ENCODE measurements at places on chromosomes 6 and 20.

- DNase-seq: no peak
Observed at GRCh38 chr6:146410851-146411595, 132.6 kb upstream of the RAB32 start.

DNA sequence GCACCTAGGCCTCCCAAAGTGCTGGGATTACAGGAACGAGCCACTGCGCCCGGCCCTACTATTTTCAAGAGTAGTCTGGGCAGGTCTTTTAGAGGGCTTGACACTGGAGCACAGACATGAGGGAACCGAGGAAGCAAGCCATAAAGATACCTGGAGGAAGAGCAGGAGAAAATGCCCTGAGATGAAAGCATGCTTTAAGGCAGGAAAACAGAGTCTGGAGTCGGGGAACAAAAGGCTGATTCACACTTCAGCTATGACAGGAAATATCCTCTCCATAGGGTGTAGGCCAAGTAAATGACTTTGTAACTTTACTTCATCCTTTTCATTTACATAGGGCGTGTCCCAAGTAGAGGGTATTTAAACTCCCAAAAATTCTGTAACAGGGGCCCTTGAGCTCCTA is 4.3 kb upstream of the SERINC3 start:
- DNase-seq: no peak

- DNase-seq: no peak
Observed at GRCh38 chr6:134607411-134607810, 289.5 kb upstream of the SGK1 start.

- no peak for DNase-seq
Observed at GRCh38 chr6:21180155-21180554, 413.4 kb upstream of the SOX4 start.

DNA sequence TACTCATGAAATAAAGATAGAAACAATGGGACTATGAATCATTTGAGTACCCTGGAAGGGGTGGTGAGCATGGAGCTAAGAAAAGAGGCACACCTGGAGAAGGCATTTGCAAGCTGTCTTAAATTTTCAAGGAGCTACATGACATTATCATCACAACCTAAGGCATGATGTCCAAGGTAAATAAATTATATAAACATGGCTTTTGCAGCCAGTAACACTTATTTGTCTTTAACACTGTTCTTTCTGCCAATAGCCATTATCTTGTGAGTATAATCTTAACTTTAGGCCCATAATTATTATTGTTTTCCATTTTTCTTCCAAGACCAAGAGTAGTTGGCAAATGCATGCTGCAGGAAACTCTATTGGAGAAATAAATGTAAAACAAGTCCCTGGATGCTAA is 63.7 kb downstream of the ALDH5A1 start:
- DNase-seq: no peak

GRCh38 chr6:151300267-151300991 is 60.7 kb downstream of the AKAP12 start:
- DNase-seq: no peak

- DNase-seq: no peak
Observed at GRCh38 chr20:19098806-19099578, 113.5 kb upstream of the SLC24A3 start.

DNA sequence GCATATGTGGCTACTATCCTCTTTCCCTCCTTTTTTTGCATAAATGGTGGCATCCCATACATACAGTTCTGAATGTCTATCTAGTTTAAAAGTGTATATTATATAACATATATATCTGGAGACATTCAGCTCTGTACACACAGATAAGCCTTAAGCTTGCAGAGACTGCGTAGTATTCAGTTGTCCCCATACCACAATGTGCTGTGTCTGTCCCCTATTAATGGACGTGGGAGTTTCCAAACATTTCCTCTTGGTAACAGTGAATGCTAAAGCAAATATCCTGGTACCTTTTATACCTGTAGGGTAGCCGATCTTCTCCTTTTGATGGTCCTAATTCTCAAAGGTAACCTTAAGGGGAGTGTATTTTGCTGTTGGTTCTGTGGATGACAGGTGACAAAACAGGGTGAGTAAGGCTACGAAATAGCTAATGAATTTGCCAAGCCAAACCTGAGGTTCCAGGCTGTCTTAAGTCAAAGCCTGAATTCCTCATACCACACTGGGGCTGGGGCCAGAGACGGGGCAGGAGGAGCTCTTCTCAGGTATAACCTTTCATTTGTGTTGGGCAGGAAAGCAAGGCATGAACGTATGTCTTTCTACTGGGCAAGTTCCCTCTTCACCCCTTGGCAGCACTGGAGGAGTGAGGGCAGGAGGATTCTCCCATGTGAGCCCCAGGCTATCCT is 7.8 kb upstream of the C2 start:
- DNase-seq: no peak

GRCh38 chr6:73608761-73609160 is 45.0 kb downstream of the SLC17A5 start:
- DNase-seq: no peak

DNA sequence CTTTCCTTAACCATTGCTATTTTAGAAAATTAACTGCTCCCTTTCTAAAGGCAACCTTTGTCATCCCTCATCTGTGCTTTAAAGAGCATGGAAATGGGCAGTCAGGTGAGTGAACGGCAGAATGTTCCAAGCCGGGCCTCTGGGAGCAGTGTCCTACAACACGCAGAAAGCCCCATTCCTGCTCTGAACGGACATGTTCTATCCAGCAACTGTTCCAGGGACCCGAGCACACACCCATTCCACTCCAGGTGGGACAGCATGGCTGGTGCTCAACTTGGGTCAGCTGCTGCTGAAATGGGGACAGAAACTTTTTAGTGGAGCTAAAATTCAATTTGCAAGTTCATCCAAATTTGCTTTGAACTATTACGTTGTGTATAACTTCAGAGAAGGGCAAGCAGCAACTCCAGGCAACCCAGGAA is 26.7 kb downstream of the DIDO1 start:
- DNase-seq: no peak

- peak; percentile 80 for DNase-seq
Observed at GRCh38 chr6:45445749-45446549, 68.2 kb upstream of the SUPT3H start.

GRCh38 chr20:2763186-2763585 is 37.2 kb downstream of the CPXM1 start:
- DNase-seq: peak; percentile 8

DNA sequence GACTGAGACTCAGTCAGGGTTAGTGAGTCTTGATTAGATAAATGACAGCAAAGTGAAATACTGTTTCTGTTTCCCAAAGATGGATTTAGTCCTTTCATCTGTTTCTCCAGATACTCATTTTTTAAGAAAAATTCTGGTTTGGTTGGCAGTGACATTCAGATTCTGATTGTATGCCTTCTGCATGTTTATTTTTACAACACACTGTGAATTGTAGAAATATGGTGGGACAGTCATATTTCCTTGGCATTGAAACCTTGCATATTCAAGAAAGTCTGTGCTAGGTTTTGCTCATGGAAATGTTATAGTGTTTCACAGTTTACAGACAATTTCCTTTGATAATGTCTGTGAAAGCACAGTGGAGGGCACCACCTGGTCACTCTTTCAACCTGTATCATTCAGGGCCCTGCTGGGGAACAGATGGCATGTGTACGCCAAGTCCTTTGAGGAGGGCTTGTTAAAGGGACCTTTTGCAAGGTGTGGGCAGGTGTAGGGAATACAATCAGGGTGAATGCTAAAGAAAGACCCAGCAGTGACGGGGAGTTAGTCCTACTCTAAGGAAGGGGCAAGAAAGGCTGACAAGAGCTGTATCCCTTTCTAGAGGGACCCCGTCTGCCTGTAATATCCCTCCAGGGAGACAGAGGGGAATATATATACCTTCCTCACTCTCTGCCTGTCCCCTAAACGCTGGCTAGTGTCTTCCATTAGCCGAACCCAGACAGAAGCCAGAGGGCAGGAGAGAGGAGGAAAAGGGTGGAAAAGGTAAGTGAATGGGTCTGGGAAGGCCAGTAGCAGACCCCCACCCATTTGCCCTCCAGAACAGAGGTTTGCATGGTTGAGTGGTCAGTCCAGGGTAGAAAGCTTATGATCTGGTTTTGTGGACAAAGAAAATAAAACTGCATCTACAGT is 10.2 kb downstream of the PLCB4 start:
- no peak for DNase-seq

- no peak for DNase-seq
Observed at GRCh38 chr6:169933251-169933821, 181.9 kb downstream of the ERMARD start.

DNA sequence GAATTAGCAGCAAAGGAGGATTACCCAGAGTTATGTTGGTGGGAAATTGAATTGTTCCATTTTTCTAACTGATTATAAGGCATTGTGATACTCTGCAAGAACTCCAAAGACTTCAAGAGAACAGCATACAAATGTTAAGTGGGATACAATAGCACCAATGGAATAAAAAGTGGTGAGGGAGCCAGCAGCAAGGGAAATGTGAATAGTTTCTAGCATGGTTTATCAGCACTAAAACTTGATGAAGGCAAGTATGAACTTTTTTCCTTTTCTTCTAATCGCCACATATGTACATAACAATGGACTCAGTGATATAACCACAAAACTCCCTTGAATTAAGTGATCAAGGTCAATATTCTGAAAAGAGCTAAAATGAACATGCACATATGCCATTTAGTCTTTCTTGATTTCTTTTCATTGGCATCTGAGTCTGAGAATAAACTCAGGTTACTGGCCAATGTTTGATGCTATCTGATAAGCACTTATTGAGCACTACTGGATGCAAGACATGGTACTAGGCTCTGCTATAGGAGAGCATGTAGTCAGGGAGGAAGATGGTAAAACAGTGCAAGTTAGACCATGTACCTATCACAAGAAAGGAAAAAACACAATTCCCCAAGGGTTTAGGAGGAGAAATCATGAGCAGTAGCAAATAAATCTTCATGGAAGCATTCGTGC is 36.6 kb upstream of the NOX3 start:
- no peak for DNase-seq
